Left kidney (tissue), 8 donors: ENCODE measurements at places on chromosomes 1 and 21. TPM values are rescaled to one million over a fixed set of nuclear protein-coding genes. Genes with fewer than 3 reads are reported as not detected.

ZNF362 gene
- 57.1 TPM for polyA plus RNA-seq

GRCh38 chr1:22114083-22115012, 28.5 kb downstream of the WNT4 start:
- DNase-seq: peak; percentile 63

DNA sequence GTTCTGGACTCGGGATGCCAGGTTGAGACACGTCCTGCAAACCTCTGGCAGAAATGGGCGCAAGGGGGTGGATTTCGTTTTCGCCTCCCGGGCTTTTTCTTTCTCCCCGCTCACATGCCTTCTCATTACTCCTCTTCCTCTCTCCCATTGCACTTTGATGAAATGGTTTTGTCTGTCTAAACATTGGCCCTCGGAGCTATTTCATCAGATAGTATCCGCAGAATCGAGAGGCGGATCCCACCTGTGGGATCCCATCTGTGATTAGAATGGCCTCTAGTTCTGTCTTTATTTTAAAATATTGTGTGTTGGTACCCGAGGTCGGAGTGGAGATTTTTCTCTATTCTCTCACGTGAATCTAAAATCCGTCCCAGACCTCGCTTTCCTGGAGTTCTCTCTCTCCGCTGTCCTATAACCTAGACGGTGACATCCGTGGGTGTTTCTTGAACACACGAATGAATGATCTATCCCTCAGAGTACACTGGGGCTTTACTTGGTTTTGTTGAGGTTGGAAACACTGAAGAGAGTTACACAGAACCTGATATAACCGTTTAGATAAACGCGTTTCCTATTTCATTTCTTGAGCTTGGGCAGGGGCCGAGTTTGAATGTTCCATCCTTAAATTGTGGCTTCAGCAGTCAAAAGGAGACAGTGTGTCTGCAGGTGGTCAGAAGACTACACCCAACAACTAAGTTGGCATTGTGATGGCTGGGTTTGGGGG, 2.0 kb downstream of the EDARADD start:
- DNase-seq: peak; percentile 20

DNA sequence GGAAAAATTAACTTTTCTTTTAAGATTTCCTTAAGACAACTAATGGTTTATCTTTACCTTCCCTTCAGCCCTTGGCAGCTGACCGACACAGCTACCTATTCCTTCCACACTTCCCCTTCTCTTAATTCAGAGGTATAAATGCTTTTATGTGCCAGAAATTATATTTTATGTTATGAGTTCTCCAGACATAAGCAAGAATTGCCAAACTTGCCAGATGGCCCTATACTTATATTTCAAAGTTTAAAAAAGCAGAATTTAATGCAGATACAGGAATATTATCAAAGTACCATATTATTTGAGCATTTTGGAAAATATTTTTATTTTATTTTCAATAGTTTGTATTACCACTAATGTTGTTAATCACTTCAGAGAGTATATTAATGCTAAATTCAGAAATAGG, 445.0 kb downstream of the PTBP2 start:
- DNase-seq: no peak

DNA sequence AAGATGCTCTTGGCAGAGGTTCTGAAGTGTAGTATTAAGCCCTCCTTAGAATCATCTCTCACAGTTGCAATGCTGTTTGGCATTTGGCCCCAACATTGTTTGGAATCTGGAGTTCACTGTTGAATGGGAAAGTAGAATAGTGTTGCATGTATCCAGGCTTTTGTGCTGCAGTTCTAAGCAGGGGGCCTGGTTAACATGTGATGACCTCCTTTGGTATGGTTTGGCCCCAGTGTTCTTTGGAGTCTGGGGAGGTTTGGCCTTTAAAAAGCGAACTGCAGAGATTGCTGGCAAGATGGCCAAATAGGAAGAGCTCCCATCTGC, 61.8 kb upstream of the PLD5 start:
- DNase-seq: no peak

GRCh38 chr1:156135930-156136871, 17.2 kb upstream of the SEMA4A start:
- DNase-seq: no peak

DNA sequence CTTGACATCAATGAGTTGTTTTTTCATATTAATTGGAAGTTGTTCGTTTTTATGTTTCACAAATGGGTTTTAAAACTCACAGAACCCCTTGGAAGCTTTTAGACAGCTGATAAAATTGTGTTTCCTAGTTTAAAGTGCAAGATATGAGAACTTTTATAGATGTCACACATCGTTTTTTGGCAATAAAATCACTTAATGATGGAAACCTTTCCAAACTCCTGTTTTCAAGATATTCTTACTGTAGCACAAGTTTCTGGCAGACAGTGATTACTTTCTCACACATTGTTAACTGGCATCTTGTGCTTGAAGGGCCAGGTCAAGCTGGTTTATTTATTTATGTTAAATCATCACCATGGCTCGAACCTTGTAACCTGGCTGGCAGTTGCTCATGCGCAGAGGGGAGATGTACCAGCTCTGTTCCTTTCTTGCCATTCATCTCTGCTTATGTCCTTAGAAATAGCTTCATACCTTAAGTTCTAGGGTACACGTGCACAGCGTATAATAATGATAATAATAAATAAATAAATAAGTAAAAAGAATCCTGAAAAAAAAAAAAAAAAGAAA, 10.2 kb upstream of the RCAN1 start:
- DNase-seq: no peak

TPM3 gene
- polyA plus RNA-seq: 272 TPM

LRRC39 gene
- polyA plus RNA-seq: 4.6 TPM

DNA sequence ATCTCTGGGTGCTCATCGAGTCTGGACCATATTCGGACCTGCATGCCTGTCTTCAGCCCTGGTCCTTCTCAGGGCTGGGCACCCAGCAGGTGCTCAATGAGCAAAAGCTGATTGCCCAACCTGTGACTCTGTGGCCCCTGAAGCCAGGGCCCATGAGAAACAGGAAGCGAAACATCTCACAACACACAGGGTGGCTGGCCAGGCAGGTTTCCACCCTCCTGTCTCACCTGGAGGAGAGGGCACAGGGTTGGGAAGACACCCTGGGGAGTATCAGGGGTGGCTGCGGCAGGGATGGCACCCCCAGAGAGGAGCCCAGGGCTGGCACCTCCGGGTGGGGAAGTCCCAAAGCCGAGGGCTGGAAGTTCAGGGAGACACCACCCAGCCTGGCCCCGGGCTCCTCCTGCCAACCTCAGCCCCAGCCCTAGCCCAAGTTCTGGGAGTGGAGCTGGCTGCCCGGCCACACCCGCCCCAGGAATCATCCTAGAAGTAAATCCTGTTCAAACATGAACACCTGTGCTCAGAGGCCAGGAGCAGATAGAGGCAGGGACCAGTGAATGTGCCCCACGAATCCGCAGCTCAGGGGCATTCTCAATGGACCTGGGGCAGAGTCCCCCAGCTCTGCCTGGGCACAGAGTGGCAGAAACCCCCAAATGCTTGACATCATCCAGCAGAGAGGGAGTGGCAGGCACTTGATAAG, 54.6 kb downstream of the RAP1GAP start:
- DNase-seq: no peak

PLPPR4 gene
- 2.3 TPM for polyA plus RNA-seq

DNA sequence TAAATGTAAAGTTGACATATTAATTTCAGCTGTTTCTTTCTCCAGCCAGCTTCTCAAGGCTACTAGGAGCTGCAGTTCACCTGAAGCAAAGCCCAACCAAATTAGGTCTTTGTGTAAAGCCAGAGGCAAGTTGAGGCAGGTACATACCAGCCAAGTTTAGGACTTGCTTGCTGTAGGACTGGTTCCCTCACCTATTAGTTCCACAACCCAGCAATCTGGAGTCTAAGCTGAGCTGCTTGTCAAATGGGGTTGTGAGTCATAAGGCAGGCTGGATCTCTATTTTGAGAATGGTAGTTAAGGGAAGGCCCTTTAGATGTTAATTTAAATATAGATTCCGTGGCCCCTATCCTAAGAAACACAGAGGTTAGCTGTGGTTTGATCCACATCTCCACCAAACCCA, 7.6 kb upstream of the FLG2 start:
- no peak for DNase-seq

B3GALNT2 gene
- polyA plus RNA-seq: 37.3 TPM

PGBD5 gene
- 5.8 TPM for polyA plus RNA-seq

NBL1 gene
- 16.5 TPM for polyA plus RNA-seq
